Stimulated activated CD8-positive, alpha-beta memory T cell treated with anti-CD3 and anti-CD28 coated beads, Interleukin-15, amount 100 ng/mL, for 48 hours (primary cell): ENCODE measurements at places on chromosomes 2 and 18.

DNA sequence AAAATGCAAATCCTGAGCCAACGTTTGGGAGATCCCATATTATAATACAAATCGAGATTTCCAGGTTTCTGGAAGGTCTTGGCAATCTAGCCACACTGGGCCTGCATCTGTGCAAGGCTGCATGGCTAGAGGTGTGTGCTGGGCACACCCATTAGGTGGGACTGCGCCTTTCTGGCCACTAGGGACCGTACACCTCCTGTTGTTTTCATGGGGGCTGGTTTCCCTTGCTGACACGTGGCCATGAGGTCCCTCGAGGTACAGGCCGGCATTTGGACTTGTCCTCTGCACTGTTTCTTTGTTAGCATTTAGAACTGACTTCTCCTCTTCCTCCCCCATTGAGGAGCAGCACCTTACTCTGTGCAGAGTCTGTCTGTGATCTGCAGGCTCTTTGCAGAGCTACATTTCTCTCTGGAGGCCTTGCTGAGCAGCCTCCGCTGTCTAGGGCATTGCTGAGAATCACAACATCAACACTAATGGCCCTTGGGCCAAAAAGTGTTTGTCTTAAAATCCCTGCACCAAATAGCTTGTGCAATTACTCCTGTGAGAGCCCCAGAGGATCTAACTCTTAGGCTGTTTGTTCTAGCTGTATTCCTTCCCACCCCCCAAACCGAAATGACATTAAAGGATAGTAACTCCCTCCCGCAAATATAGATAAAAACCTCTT is 131.2 kb downstream of the NEDD4L start:
- no peak for DNase-seq

DNA sequence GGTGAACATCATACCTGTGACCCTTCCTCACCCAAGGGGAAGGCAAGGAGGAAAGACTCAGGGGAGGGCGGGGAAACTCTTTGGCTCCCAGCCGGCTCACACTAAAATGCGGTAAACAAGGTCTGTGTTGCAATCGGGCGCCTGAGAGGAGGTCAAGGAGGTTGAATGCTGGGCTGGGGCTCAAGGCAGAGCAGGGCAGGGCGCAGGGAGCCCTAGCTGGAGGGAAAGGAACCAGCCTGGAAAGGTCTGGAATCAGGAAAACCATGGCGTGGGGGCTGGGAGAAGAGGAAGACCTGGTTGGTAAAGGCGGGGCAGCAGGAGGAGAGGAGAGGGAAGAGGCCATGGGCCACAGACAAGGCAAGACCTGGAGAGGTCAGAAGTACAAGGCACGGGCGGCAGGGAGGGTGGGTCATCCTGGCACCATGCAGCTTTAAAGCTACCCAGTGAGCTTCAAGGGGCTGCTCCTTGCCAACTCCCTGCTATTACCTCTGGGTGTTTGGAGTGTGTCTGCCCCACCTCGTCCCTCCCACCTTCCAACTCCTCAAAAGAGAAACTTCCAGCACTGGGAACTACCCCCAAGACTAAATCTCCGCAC is 4.8 kb upstream of the TMEM37 start:
- DNase-seq = no peak

DNA sequence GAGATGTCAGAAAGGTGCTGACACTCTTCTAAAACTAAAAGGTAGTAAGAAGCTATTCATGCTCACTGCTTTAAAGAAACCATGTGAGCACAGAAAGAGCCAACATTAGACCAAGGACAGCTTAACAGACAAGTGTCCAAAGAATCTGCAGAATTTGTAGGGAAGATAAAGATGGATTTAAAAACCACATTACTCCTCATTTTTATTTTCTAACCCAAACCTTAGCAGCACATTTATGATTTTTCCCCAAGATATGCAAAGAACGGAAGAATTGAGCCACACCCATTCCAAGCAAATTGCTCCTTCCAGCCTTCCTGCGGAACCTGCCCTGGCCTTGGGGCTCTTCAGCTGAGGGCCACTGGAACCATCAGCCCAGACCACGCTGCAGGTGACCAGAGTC is 26.9 kb downstream of the MBP start:
- no peak for DNase-seq

GRCh38 chr2:27322766-27323595 is at the start of gene MPV17:
MPV17 (minus strand) TSS chr2:27323097; CDS start chr2:27322517, 580 bp downstream.
- DNase-seq = peak; percentile 81

GRCh38 chr2:219133976-219134375 is 26.6 kb downstream of the NHEJ1 start:
- DNase-seq = no peak
